A549 treated with dexamethasone at 1 μM for 4 hours (cell line): ENCODE measurements at places on chromosomes 3 and 15. TPM values are rescaled to one million over a fixed set of nuclear protein-coding genes. Genes with fewer than 3 reads are reported as not detected.

DUOX2 gene
- total RNA-seq = 0.03 to 0.05 TPM (median 0.04 TPM) in 4 of 5 replicates, not detected in the other

ERC2 gene
- 0.14 to 0.36 TPM in 2 of 5 replicates, not detected in the others for total RNA-seq

NISCH gene
- total RNA-seq = 7.9 to 14.9 TPM (median 12.2 TPM) in 5 replicates

A4GNT gene
- not detected in 5 replicates for total RNA-seq

GBE1 gene
- 24.2 to 27.7 TPM (median 24.9 TPM) in 5 replicates for total RNA-seq

MYD88 gene
- total RNA-seq = 21.0 to 24.3 TPM (median 23.3 TPM) in 5 replicates

MST1R gene
- 3.6 to 6.7 TPM (median 6.1 TPM) in 5 replicates for total RNA-seq

LDHAL6B gene
- total RNA-seq = 0.05 TPM in 1 of 5 replicates, not detected in the others

CNTN3 gene
- not detected in 5 replicates for total RNA-seq

LTK gene
- total RNA-seq = 0.05 to 0.12 TPM (median 0.06 TPM) in 4 of 5 replicates, not detected in the other

HCLS1 gene
- 0.08 to 0.15 TPM (median 0.11 TPM) in 4 of 5 replicates, not detected in the other for total RNA-seq

ZNF385D gene
- total RNA-seq = not detected in 5 replicates

CLRN1 gene
- total RNA-seq = not detected in 5 replicates

GRK7 gene
- not detected in 5 replicates for total RNA-seq

SUCNR1 gene
- 0.06 to 0.08 TPM (median 0.07 TPM) in 5 replicates for total RNA-seq

SCAMP5 gene
- total RNA-seq = 10.4 to 12.6 TPM (median 10.5 TPM) in 5 replicates

ZNF35 gene
- 5.1 to 6.5 TPM (median 5.4 TPM) in 5 replicates for total RNA-seq

SLC28A1 gene
- total RNA-seq = 0.04 TPM in 1 of 5 replicates, not detected in the others

HEMK1 gene
- 4.7 to 6.9 TPM (median 6.5 TPM) in 5 replicates for total RNA-seq

SHF gene
- total RNA-seq = 0.28 to 0.66 TPM (median 0.56 TPM) in 5 replicates

TF gene
- total RNA-seq = 0.50 to 2.0 TPM (median 1.2 TPM) in 5 replicates

HRH1 gene
- 5.3 to 7.7 TPM (median 6.2 TPM) in 5 replicates for total RNA-seq

ZNF619 gene
- 2.0 to 2.4 TPM (median 2.3 TPM) in 5 replicates for total RNA-seq

NANOGP8 gene
- total RNA-seq = not detected in 5 replicates

DYNLT2B gene
- 21.7 to 25.7 TPM (median 22.7 TPM) in 5 replicates for total RNA-seq

LRIG1 gene
- total RNA-seq = 5.5 to 7.1 TPM (median 6.0 TPM) in 5 replicates

ZNF501 gene
- total RNA-seq = 0.02 TPM in 1 of 5 replicates, not detected in the others

DISP2 gene
- total RNA-seq = 1.1 to 1.9 TPM (median 1.5 TPM) in 5 replicates

P2RY14 gene
- total RNA-seq = not detected in 5 replicates

HEG1 gene
- total RNA-seq = 10.9 to 19.8 TPM (median 16.9 TPM) in 5 replicates

ZNF502 gene
- total RNA-seq = 1.6 to 2.2 TPM (median 1.6 TPM) in 5 replicates

GOLGA6B gene
- total RNA-seq = 0.05 TPM in 1 of 5 replicates, not detected in the others

GPR27 gene
- total RNA-seq = 2.3 to 3.4 TPM (median 2.7 TPM) in 5 replicates
